ENCODE measurements at places on chromosomes 12 and 14. TPM values are rescaled to one million over a fixed set of nuclear protein-coding genes. Genes with fewer than 3 reads are reported as not detected.

DNA sequence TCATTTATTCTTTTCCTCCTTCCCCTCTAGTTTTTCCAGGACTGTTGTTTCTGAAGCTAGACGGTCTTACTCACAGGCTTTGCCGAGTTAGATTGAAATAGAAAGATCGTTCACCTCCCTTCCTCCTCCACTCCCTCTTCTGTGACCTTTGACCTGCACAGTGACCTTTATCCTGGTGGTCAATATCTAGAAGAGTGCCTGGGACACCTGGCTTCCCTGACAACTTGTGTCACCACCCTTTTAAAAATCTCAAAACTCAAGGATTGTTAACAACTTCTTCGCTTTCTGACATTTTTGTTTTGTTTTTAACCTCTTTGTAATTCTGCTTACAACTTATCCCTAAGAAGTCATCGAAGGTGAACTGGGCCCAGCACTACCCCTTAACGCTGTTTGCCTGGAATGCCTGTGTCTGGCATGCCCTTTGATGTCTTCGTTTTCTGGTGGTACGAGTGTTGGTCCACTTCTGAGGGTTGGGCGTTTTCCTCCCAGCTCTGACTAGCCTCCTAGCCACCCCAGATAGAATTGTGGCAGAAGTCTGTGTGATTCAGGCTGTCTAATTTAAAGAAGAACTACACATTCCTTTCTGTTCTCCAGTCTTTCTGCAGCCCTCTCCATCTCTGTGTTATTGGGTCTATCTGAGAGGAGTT lies 2.8 kb upstream of the KRT75 start:
- DNase-seq, result no peak
- no peaks in the 10 kb centered on the region for H3K36me3 ChIP-seq
- no peak overlapping the region for H3K27ac ChIP-seq
- H3K4me1 ChIP-seq, result no peaks in the 10 kb centered on the region
- peaks cover 77% of the 10 kb centered on the region for H3K27me3 ChIP-seq
- peak overlapping the region; percentile 31 for H3K4me3 ChIP-seq

DNA sequence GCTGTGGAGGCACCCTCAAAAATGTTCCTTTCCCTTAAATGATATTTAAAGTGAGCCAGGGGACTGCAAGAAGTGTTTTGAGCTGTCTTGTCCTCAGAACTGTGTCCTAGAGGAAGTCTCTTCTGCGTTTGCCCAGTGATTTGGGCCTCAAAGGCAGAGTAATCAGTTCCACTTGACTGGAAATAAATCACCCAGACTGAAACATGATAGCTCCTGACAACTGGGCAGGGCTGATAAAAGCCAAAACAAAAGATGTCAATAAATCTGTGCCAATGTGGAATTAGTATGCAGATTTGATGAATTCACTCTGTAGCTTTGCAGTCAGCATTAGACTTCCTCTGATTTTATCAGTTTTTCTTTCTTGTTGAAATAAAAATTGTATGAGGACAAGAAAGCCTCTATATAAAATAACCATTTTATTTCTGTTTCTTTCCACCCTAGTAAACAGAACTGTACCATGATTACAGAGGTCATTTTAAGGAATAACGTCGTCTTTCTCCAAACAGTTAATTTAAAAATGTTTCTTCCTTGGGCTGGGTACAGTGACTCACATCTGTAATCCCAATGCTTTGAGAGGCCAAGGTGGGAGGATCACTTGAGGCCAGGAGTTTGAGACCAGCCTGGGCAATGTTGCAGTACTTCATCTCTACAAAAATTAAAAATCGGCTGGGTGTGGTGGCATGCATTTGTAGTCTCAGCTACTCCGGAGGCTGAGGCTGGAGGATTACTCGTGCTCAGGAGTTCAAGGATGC lies 180.8 kb downstream of the ERC1 start:
- DNase-seq, result no peak
- H3K36me3 ChIP-seq, result peaks cover 2% of the 10 kb centered on the region
- H3K4me3 ChIP-seq, result no peak overlapping the region
- H3K27me3 ChIP-seq, result no peaks in the 10 kb centered on the region
- H3K4me1 ChIP-seq, result peaks cover 4% of the 10 kb centered on the region

DNA sequence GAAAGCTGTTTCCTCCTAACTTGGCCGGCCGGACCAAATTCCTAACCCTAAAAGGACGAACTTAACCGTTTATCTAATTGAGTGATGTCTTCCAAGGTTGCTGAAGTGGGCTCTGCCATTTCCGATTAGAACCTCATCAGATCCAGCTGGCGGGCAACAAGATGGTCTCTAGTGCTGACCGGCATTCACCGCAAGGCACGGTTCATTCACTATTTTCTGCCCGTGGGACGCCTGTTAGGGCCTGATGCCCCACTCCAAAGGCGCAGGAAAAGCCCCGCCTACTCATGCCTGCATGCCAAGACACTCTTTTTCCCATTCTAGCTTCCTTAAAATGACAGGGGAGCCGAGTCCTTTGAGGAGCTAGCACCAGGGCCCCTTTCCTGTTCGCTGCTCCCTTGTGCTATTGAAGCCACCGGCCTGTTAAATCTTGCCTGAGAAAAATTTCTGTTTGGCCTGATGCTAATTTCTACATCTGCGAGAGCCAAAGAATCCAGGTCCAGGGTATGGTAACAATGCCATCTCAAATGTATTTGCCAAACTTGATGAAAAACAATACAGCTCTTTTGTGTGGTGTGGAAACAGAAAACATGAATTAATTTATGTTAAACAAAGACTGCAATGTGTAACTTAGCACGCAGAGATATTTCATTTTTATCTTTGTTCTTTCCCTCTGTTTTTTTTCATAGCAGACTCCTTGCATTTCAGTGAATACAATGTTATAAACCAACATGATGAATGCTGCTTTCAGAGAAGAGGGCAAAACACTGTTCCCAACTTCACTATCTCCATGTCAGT lies 1071.2 kb upstream of the USP15 start:
- H3K36me3 ChIP-seq, result no peaks in the 10 kb centered on the region
- H3K4me3 ChIP-seq, result no peak overlapping the region
- no peaks in the 10 kb centered on the region for H3K27me3 ChIP-seq
- H3K4me1 ChIP-seq, result no peaks in the 10 kb centered on the region
- DNase-seq, result no peak

DNA sequence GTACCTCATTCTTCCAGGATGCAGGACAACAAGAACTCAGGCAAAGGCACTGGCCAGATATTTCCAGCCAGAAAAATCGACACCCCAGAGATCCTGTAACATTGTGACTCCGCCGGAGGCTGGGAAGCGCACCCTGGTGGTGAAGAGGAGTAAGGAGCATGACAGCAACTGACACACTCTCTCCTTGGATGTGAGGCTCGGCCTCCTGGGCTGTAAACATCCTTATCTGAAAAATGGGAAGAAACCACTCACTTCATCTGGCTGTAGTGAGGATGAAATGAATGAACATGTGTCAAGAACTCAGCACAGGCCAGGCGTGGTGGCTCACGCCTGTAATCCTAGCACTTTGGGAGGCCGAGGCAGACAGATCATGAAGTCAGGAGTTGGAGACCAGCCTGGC lies 27.5 kb downstream of the TCHP start:
- DNase-seq, result no peak
- H3K4me3 ChIP-seq, result no peak overlapping the region
- H3K27ac ChIP-seq, result peak overlapping the region; percentile 53
- peaks cover 7% of the 10 kb centered on the region for H3K4me1 ChIP-seq
- H3K27me3 ChIP-seq, result no peaks in the 10 kb centered on the region
- H3K36me3 ChIP-seq, result peaks cover 12% of the 10 kb centered on the region

DNA sequence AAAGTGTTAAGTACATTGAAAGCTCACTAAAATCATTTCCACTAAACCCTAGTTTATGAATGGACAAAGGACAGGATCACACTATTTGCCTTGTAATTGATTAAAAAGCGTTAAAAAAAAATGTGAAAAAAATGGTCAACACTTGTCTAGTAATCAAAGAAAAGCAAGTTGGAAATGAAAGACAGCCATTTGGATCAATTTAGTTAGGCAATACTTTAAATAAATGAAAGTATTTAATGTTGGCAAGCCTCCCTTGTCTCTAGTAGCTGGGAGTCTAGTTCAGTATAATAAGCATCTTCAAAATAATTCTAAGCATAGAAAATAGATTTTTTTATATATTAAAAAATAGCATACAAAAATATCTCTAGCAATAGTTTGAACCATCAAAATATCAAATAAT lies 14.2 kb upstream of the CNIH1 start:
- H3K4me1 ChIP-seq, result no peaks in the 10 kb centered on the region
- DNase-seq, result no peak
- peaks cover 9% of the 10 kb centered on the region for H3K27me3 ChIP-seq
- H3K36me3 ChIP-seq, result no peaks in the 10 kb centered on the region
- no peak overlapping the region for H3K27ac ChIP-seq
- no peak overlapping the region for H3K4me3 ChIP-seq

DNA sequence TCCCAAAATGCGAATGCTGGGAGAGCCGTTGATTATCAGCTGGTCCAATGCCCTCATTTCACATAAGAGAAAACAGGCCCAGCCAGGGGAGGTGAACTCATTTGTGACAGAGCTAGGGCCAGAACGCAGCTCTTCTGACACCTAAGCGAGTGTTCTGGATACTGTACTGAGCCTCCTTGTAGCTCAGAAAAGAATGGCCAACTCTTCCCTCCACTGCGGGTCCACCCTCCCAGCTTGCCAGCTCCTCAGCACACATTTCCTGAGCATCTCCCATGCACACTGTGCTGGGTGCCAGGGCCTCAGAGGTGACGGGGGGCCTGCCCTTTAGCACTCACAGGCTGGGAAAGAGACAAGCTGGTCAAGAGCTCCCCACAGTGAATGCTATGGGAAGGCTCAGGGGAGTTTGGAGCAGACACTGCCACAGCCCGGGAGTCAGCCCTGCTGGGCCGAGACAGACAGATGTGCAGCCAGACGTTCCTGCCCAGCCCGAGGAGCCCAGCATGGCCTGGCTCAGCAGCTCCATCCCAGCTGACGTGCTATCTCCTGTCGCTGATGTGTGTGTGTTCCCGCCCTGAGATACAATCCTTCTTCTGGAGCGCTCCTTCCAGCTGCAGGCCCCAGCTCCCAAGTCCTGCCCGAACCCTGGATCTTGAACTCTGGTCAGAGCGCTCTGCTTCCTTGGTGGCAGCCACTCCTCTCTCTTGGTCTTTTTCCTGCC lies 3.5 kb downstream of the CMTM5 start:
- H3K4me3 ChIP-seq, result no peak overlapping the region
- no peaks in the 10 kb centered on the region for H3K4me1 ChIP-seq
- H3K27me3 ChIP-seq, result peaks cover 49% of the 10 kb centered on the region
- DNase-seq, result no peak
- no peak overlapping the region for H3K27ac ChIP-seq

- peaks cover 4% of the 10 kb centered on the region for H3K4me1 ChIP-seq
- DNase-seq, result no peak
- H3K27ac ChIP-seq, result peak overlapping the region; percentile 53
- H3K4me3 ChIP-seq, result no peak overlapping the region
- H3K36me3 ChIP-seq, result peaks cover 3% of the 10 kb centered on the region
- H3K27me3 ChIP-seq, result no peaks in the 10 kb centered on the region
Observed at GRCh38 chr12:124413401-124413800, 118.5 kb downstream of the RFLNA start.

- DNase-seq, result peak; percentile 79
- no peaks in the 10 kb centered on the region for H3K27me3 ChIP-seq
- peaks cover 23% of the 10 kb centered on the region for H3K4me1 ChIP-seq
- peak overlapping the region; percentile 88 for H3K4me3 ChIP-seq
Observed at GRCh38 chr14:23057757-23058653, 685 bp upstream of the CDH24 start.

- no peak overlapping the region for H3K27ac ChIP-seq
- no peak for DNase-seq
- H3K36me3 ChIP-seq, result no peaks in the 10 kb centered on the region
- peaks cover 31% of the 10 kb centered on the region for H3K27me3 ChIP-seq
- peaks cover 2% of the 10 kb centered on the region for H3K4me1 ChIP-seq
- H3K4me3 ChIP-seq, result no peak overlapping the region
Observed at GRCh38 chr14:56703947-56704346, 106.3 kb downstream of the OTX2 start.

- no peak overlapping the region for H3K4me3 ChIP-seq
- peaks cover 12% of the 10 kb centered on the region for H3K36me3 ChIP-seq
- no peak for DNase-seq
- H3K4me1 ChIP-seq, result no peaks in the 10 kb centered on the region
- H3K27me3 ChIP-seq, result no peaks in the 10 kb centered on the region
- H3K27ac ChIP-seq, result no peak overlapping the region
Observed at GRCh38 chr12:106434526-106434925, 77.0 kb downstream of the POLR3B start.

- peaks cover 16% of the 10 kb centered on the region for H3K4me1 ChIP-seq
- no peak overlapping the region for H3K27ac ChIP-seq
- H3K4me3 ChIP-seq, result no peak overlapping the region
Observed at GRCh38 chr12:46386877-46387629, 14.5 kb upstream of the SLC38A2 start.

The AKAP3 gene
- total RNA-seq, result 2.6 TPM

The WDHD1 gene
- total RNA-seq, result 2.8 TPM

The KRT80 gene
- not detected for total RNA-seq

The DNAJC22 gene
- not detected for total RNA-seq

Data from T-helper 17 cell (primary cell).